Activated naive CD8-positive, alpha-beta T cell treated with anti-CD3 and anti-CD28 coated beads, Interleukin-2, amount 50 U/mL, for 24 hours (primary cell): ENCODE measurements at places on chromosomes 7 and 10.
A peak's percentile ranks its signal among the peaks of the same experiment; 100 is the strongest.

- DNase-seq = no peak
Observed at GRCh38 chr7:4765776-4766490, 9.5 kb upstream of the AP5Z1 start.

DNA sequence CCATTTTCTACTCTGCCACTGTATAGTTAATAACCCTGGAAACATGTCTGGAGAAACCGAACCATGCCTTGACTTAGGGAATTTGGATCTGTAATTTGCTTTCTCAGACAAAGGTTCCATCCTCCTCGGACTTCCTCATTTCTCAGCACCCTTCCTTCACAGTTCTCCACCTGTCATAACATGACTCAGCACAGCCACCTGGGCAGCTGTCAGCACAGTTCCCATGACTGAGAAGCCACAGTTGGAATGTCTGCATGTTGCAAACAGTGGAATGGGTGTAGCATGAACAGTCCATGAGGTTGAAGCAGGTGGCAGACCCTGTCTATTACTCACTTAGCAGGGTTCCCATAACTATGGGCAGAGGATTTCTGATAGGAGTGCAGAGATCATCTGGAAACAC, 634 bp upstream of the OR9A4 start:
- DNase-seq = no peak

GRCh38 chr7:129271500-129272355, 46.9 kb downstream of the AHCYL2 start:
- peak; percentile 64 for DNase-seq

GRCh38 chr10:112137154-112137987, 46.2 kb downstream of the GPAM start:
- peak; percentile 79 for DNase-seq

DNA sequence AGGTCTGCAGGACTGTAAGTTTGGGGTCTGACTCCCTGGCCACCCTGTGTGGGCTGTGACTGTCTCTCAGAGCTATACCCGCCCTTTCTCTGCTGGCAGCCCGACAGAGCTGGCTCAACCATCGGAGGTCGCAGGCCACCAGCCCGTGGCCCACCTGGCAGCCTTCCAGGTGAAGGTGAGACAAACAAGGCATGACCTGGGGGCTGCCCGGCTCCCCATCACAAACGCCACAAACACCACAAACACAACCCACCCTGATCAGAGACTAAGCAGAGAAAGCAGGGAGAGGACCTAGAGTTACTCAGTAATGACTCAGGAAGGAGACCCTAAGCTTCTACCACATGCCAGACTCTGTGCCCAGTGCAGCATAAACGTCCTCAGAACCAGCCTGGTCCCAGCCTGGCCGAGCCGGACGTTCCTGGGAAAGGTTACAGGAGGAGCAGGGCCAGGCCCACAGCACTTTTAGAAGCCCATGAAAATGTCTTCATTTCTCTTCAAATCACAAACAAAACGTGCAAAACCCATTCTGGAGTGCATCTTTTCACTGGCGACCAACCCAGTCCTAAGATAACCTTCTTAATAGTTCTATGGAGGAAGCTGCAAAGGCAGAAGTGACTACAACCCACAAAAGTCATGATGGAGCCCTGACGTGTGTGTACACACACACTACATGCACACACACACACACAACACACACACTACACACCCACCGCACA, 66.8 kb downstream of the MKI67 start:
- no peak for DNase-seq

DNA sequence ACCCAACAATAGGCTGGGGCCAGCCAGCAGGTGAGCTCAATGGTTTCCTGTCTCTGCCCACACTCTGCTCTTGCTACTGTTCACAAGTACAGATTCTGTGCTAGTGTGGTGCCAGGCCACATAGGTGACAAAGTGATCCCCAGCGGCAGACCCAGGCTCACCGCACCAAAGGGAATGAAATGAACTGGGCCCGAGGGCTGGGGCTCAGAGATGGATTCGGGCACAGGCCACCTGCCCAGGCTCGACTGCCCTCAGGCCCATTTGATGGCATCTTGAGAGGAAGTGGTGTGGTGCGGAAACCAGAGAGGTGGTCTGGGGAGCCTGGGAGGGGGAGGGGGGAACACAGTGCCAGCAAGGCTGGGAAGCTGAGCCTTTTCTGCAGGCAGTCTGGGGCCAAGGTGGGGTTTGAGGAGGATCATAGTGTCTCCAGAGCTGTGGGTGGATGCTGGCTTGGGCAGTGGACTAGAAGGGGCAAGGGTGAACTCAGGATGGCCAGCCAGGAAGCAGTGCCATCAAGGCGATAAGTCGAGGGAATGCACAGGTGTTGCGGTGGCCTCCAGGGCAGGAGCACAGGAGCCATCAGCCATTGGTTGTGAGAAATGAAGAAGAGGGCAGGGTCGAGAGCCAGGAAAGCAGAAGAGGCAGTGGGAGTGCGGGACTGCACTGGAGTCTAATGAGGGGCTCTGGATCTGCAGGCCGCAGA, 85.2 kb downstream of the ARHGAP22 start:
- no peak for DNase-seq

DNA sequence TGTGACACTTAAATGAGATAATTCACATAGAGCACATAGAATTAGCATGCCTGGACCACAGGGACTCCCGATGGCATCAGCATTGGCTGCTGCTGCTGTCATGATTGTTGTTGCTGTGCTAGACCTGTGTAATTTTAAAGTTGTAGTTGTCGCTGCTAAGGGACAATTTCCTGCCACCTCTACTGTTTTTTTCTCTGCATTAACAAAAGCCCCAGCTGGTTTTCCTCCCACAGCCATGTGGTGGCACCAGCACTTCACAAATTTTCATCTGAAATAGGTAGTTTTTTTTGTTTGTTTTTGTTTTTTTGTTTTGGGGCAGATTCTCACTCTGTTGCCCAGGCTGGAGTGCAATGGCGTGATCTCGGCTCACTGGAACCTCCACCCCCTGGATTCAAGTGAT, 25.4 kb upstream of the PRXL2A start:
- DNase-seq = peak; percentile 32

- no peak for DNase-seq
Observed at GRCh38 chr10:1240341-1240775, 184.2 kb downstream of the WDR37 start.

- peak; percentile 93 for DNase-seq
Observed at GRCh38 chr10:69408318-69409175, 8.2 kb downstream of the TACR2 start.

- DNase-seq = peak; percentile 7
Observed at GRCh38 chr10:19819419-19820033, 3.3 kb downstream of the PLXDC2 start.

- DNase-seq = no peak
Observed at GRCh38 chr10:23171232-23171876, 20.8 kb upstream of the PTF1A start.

- no peak for DNase-seq
Observed at GRCh38 chr10:132422903-132423825, 26.2 kb downstream of the PWWP2B start.

DNA sequence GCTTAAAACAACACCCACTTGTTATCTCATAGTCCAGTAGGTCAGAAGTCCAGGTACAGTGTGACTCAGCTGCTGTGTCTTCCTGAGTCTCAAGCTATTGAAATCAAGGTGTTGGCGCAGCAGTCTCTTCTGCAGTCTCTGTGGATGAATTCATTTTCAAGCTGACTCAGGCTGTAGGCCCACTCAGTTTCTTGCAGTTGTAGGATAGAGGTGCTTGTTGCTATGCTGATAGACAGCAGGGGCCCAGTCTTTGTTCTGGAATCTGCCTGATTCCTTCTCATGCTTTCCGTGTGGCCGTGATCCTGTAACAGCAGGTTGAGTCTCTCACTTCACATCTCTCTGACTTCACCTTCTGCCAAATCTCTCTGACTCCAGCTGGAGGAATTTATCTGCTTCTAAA, 400.4 kb upstream of the POM121L12 start:
- DNase-seq = no peak

- peak; percentile 59 for DNase-seq
Observed at GRCh38 chr7:3028071-3028757, 15.5 kb downstream of the CARD11 start.

GRCh38 chr10:8044908-8045725, 9.4 kb upstream of the GATA3 start:
- no peak for DNase-seq

DNA sequence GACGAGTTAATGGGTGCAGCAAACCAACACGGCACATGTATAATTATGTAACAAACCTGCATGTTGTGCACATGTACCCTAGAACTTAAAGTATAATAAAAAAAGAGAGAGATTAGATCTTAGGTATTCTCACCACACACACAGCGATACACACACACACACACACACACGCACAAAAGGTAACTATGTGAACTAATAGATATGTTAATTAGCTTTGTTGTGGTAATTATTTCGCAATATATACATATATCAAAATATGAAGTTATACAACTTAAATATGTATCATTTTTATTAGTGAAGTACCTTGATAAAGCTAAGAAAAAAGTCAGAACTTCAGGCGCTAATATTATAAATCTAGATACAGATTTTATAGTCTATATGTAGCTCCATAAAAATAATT, 849.2 kb downstream of the IPMK start:
- no peak for DNase-seq

DNA sequence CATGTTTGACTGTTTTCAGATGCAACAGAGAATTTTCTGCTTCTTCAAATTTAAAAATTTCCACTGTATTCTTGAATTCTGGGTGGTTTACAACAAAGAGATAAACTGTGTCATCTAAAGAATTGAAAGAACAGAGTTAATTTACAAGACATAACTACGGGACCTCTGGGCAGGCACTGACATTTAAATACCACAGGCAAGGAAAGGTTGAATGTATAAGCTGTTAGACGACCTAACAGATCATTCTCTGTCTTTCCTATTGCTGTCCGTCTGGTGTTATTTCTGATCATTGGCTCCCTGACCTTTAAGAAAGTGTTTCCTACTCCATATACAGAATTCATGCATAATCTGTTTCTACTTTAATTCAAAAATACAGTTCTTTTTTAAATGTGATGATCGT, 15.5 kb upstream of the PON3 start:
- no peak for DNase-seq

DNA sequence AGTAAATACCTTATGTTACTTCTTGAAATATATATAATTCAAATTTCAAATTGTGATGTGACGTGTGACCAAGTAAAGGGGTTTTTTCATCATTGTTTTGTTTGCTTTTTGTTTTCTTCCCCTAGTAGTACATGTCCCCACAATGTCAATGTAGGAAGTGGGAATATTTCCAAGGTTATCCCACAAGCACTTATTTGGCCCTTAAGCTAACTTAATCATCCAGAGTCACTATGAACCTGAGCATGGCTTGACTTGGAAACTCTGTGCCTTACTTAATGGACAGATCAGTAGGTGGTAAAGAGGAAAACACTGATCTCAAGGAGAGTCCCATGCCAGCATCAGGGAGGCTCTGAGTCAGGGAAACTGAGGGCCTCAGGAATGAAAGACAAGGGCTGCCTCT, 569.3 kb upstream of the IGFBP3 start:
- DNase-seq = no peak

DNA sequence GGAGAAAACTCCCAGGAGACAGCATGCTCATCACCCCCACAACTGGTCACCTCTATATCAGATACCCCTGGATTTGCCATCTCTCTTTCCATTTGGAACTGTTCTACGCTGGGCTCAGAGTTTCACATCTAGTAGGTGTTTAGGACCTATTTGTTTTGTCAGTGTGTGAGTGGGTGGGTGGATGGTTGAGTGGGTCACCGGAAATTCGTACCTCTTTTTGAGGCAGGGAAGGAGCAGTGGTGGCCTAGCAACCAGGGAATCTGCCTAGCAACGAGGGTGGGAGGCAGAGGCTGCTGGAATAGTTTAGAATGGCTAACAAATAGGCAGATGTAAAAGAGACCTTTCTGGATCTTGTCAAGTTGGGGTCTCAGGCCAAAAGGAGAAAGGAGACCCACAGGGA, 23.2 kb upstream of the SLF2 start:
- no peak for DNase-seq

- peak; percentile 58 for DNase-seq
Observed at GRCh38 chr7:25565949-25566348, 337.7 kb upstream of the NPVF start.

GRCh38 chr10:16436367-16436757, 448 bp upstream of the PTER start:
- DNase-seq = peak; percentile 17

GRCh38 chr10:63576501-63576900, 55.3 kb downstream of the REEP3 start:
- DNase-seq = no peak

GRCh38 chr7:152615031-152615741, 60.8 kb downstream of the XRCC2 start:
- DNase-seq = no peak

GRCh38 chr10:80642661-80643060, 105.0 kb downstream of the SH2D4B start:
- DNase-seq = no peak

GRCh38 chr10:32787690-32788284, 170.2 kb downstream of the ITGB1 start:
- DNase-seq = no peak

DNA sequence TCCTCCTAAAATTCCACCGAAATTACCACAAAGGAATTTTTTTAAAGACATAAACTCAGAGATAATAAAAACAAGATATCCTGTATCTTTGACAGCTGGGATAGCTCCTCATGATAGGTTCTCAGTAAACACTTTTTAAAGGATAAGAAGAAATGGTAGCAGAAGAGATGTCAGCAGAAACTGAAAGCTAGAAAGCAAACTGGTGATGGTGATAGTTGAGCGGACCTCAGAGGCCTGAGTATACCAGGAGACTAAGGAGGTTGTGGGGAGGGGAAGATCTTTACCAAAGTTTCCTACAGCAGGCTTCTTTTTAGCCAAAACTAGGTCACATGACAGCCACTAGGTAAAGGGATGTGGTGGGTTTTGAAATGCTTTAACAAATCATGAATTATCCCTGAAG, 22.5 kb downstream of the PCGF5 start:
- DNase-seq = no peak

GRCh38 chr7:125878235-125878956, 948.8 kb upstream of the POT1 start:
- DNase-seq = no peak

DNA sequence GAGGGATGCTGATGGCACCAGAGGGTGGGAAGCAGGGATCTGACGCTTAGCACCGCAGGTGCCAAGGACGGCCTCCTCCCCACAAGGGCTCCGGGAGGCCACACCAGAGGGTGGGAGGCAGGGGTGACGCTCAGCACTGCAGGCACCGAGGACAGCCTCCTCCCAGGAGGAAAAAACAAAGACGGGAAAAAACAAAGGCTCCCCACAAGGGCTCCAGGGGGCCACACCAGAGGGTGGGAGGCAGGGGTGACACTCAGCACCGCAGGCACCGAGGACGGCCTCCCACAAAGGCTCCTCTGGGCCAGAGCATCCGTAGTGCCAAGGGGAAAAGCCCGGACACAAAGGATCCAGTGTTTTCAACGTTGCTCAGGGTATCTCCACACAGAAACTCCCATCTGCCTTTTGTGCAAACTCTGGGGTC, 25.6 kb downstream of the DIP2C start:
- no peak for DNase-seq

DNA sequence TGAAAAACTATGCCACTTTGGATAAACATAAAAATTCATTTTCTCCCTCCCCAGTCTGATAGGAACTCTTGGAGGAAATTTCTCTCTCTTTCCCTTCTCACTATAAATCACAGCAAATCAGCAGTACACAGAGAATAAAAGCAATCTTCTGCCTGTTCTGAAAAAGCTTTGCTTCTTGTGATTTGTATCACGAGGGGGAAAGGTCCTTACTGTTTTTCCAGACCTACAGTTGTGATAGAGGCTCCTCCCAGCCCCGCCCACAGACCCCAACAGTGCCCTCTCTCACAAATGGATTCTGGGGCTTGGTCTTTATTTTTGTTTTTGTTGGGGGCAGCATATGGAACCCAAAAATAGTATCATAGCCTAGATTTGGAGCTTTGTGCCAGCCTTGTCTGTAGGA, 12.2 kb downstream of the FOXK1 start:
- DNase-seq = no peak

- DNase-seq = no peak
Observed at GRCh38 chr10:870564-871166, 60.8 kb downstream of the LARP4B start.
